GM12878 (cell line): ENCODE measurements at places on chromosomes 11 and 22.

DNA sequence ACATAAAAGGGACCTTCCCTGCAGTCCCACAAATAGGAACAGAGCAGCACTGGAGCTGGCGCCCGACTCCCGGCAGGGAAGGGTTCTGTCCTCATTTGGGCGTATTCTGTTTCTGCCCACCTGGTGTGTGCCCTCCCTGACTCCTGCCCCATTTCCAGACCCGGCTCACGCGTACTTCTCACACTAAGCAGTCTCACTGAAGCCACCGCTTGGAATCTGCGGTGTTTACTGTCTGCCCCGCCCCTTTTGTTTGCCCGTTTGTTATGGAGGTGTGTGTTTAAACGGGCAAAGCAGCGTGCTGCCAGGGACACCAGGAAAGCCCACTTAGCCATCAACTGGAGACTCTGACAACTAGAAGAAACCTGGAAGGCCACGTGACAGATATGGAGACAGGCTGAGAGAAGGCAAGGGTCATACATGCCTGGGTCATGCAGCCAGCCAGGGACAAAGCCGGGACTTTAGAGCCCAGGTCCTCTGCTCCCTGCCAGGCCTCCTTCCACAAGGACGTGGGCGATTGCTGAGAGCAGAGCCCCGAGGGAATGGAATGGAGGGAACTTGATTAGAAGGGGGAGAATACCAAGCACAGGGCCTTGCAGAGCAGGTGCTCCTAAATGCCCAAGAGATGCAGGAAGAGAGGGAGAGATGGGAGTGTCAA lies 8.7 kb upstream of the EFCAB6 start:
- no peak for DNase-seq

GRCh38 chr22:24124247-24124646 lies 57.0 kb upstream of the SUSD2 start:
- DNase-seq = no peak

DNA sequence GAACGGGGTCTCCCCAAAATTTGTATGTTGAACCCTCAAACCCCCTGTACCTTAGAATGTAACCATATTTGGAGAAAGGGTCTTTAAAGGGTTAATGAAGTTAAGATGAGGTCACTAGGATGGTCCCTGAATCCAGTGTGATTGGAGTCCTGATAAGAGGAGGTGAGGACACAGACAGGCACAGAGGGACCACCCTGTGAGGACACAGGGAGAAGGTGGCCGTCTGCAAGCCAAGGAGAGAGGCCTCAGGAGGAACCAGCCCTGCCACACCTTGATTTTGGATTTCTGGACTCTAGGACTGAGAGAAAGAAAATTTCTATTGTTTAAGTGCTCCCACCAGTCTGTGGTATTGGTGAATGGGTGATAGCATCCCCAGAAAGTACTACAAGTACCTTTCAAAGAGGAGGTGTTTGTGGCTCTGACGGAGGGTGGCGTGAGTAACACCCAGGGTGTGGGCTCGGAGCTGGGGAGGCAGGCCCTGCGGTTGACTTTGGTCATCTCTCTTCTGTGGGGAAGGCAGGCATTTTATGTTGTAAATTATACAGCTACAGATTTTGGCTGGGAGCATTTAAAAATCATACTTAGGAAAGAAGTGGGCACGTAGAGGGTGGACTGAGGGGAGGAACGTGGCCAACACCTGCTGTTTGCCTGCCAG lies 13.8 kb downstream of the MRGPRF start:
- DNase-seq = no peak

DNA sequence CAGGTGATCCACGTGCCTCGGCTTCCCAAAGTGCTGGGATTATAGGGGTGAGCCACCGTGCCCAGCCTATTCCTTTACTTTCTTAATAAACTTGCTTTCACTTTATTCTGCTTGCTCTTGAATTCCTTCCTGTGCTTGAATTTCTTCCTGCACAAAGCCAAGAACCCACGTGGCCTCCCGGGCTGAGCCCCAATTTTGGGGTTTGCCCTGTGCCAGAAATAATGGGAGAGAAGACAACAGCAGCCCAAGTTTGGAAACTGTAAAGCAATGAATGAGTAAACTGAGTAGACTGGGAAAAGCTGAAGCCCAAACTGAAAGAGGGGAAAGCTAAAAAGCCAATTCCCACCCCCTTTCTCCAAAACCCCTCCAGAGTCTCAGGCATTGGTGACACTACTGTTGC lies 136.4 kb downstream of the NECTIN1 start:
- no peak for DNase-seq

GRCh38 chr11:113817162-113817561 lies 37.6 kb downstream of the CLDN25 start:
- DNase-seq = no peak

GRCh38 chr22:42162728-42163489 lies 32.3 kb upstream of the CYP2D6 start:
- DNase-seq = no peak

- DNase-seq = no peak
Observed at GRCh38 chr11:123484448-123484847, 54.4 kb downstream of the GRAMD1B start.

GRCh38 chr11:14189874-14190273 lies 169.1 kb downstream of the RRAS2 start:
- DNase-seq = no peak

- DNase-seq = no peak
Observed at GRCh38 chr22:47288680-47289079, 526.2 kb downstream of the TBC1D22A start.

GRCh38 chr11:925158-925495 lies 543 bp upstream of the AP2A2 start:
- DNase-seq = no peak

DNA sequence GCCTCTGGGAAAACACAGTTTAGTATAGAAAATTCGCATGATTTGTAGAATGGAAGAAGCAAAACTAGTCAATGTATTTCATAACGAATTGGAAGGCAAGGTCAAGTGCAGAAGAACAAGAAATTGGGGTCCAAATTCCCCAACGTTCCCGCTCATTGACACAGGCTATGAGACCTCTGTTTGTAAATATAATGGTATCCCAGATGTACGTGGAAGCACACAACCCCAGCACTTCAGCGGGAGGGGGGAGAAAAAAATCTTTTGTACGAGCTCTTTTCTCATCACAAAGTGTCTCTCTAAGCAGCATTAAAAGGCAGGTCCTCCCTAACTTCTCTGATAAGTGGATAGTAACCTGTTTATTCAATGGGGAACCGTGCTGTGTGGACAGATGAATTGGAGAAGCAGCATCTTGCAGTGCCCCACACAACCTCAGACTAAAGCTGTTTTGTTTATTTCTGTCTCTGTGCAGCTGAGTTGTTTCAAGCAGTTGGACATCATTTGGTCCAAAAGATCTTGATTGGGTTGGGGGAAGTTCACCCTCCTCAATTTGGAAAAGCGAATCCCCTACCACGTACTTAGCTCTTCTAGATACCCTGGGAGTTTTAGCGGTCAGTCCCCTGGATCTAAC lies 1.1 kb upstream of the GAB2 start:
- DNase-seq = no peak

DNA sequence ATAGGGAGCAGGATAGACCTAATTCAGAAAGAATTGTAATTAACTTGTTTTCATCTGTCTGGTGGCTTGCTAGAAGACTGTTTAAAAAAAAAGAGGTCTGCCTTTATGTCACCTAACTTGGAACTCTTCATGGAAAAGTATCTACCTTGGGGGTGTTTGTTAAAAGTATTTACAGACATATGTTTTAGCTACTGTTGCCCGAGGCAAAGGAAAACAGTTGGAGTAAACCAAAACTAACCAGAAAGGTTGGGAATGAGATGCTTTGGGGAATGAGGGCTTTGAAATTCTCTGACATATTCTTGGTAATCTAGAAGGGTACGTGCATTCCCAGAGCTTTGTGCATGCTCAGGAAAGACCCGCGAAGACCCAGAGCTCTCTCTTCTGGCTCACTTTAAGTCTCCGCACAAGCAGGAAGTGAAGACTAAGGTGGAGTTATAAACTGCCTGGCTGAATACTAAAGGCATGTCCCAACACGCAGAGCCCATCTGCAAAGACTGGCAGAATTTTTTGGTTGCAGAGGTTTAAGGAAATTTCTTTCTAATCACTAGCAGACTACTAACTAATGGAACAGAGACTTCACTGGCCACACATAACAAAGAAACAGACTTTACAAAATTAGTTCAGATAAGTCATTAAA lies 33.2 kb downstream of the HIKESHI start:
- no peak for DNase-seq

DNA sequence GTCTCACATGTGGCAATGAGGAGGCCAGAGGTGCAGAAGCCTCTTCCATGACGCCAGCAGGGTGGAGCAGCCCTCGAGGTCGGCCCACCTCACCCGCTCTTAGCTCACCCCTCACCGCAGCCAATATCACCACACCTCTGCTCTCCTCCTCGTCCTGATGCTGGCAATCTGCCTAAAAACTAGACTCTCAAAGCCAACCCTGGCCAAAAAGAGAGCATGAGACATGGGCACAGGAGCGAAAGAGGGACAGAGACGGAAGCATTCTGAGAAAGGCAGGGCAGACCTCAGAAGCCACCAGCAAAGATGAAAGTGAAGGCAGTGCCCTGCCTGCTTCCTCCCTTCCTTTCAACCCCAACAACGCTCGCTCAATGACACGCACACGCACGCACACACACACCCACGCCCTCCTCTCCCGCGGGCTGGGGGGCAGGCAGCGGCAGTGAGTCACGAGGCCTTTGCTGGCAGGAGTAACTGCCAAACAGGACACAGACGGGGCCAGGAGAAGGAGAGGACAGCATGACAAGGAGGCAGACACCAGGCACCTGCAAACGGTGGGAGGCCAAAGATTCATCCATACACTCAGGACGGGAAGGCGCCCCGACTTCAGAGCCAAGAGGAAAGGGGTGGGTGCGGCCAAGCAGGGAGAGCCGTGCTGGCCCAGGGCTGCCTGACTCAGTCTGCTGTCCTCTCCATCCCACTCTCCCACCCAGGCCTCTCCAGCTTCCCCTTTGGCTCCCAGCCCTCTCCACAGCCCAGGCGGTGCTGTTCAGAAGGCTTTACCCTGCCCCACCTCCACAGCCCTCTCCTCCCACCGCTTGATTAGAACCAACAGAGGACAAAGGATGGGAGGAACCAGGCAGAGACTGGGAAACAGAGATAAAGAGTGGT lies 11.4 kb downstream of the IGSF9B start:
- no peak for DNase-seq

GRCh38 chr11:27215471-27216269 lies 147.3 kb downstream of the CCDC34 start:
- no peak for DNase-seq

DNA sequence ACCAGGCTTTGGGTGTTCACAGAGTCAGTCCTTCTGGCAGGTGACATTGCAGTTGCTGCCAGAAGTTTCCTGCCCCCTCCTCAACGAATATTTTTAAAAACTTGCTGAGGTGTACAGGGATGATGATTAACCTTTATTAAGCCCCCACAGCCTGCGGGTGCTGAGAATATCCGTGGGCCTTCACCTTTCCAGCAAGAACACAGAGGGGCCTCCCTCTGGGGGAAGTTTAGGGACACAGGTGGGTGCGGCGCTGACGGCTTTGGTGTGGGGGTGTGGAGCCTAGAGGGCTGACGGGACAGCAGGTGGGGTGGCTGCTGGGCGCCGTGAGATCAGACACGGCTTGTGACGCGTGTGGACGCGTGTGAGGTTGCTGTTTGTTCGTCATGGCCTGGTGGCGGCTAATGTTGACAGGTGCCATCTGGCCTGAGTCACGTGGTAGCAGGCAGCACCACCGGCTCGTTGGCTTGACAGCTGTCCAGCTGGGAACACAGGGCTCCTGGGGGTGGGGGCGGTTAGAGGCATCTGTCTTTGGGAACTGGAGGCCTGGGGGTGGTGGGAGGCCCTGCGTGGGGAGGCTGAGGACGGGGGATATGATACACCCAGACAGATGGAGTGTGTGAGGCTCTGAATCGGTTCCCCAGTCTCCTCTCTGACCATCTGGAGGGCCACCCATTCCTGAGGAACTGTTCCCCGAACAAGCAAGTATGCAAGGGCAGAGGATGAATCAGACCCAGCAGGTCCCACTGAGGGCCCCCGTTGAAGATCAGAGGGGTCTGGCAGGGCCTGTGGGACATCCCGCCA lies 12.5 kb upstream of the LRRC10B start:
- no peak for DNase-seq

DNA sequence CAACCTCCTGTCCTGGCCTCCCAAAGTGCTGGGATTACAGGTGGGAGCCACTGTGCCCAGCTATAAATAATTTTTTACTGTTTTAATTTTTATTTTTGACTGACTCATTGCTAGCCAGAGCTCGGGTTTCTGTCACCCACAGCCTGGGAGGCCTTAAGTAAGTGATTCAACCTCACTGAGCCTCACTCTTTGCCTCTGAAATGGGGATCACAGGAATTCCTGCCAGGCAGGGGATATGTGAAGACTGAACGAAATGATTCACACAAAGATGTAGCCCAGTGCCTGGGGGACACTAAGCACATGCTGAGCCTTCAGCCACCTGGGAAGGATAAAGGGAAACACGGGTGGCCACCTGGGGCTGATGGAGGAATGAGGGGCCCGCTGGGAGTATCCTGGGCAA lies 3.8 kb upstream of the LRRC74B start:
- no peak for DNase-seq
